Fibroblast of the aortic adventitia (primary cell): ENCODE measurements at places on chromosomes 11 and 22. TPM values are rescaled to one million over a fixed set of nuclear protein-coding genes. Genes with fewer than 3 reads are reported as not detected.
A peak's percentile ranks its signal among the peaks of the same experiment; 100 is the strongest.

GRCh38 chr22:23847991-23848864 is 9.4 kb upstream of the DERL3 start:
- no peak for DNase-seq

C11orf16 gene
- not detected in 2 replicates for total RNA-seq

GRCh38 chr11:73852049-73852448 is 24.6 kb downstream of the COA4 start:
- DNase-seq: no peak

- no peak for DNase-seq
Measured at GRCh38 chr11:117929916-117930570, 841 bp upstream of the TMPRSS13 start.

BIRC3 gene
- 0.16 and 2.4 TPM in 2 replicates for total RNA-seq

DNA sequence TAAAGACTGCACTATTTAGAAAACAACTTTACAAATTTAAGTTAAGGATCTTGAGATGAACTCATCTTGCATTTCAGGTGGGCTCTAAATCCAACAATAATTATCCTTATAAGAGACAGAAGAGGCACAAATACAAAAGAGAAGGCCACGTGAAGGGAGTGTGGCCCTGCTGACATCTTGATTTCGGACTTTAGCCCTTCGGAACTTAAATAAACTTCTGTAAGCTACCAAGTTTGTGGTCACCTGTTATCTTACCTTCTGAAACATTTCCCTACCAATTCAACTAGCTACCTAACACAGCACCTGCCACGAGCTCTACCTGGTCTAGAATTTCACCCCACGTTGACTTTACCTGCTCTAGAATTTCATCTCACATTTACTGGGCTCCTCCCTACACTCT is 42.9 kb upstream of the ARHGAP32 start:
- DNase-seq: no peak

GRCh38 chr22:20972933-20973577 is 6.0 kb downstream of the AIFM3 start:
- DNase-seq: no peak

GRCh38 chr11:22244986-22245592 is 52.2 kb downstream of the ANO5 start:
- DNase-seq: peak; percentile 47

- DNase-seq: no peak
Measured at GRCh38 chr22:47210112-47210657, 447.7 kb downstream of the TBC1D22A start.

DNA sequence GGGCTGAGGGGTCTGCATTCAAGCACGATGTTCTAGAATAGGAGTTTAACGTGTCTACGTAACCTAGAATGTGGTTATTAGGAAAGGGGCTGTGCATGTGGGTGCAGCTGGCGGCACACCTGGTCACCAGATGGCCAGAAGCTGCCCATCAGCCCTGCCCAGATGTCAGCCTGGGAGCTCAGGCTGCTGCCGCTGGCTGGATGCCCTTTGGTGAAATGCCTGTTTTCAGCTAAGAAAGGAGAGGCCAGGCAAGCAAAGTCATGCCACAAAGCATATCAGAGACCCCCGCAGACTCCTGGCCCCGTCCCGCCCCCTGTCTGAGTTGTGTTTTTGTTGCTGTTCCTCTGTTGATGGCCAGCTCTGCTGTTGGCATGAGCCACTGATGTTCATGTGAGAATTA is 11.3 kb upstream of the ADORA2A start:
- no peak for DNase-seq

DNA sequence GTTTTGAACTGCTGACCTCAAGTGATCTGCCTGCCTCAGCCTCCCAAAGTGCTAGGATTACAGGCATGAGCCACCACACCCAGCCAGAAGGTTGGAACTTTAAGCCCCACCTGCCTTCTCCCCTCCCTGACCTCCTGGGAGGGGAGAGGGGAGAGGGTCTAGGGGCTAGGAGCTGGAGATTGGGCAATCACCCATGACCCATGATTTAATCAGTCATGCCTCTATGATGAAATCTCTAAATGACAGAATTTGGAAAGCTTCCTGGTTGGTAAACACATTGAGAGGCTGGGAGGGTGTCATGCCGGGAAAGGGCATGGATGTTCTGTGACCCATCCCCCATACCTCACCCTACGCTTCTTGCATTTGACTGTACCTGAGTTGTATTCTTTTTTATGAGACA is 17.1 kb upstream of the TFIP11 start:
- DNase-seq: no peak

BCO2 gene
- total RNA-seq: 1.5 and 4.0 TPM in 2 replicates

FADS2 gene
- total RNA-seq: 125 and 143 TPM in 2 replicates

TTC38 gene
- 13.3 and 26.8 TPM in 2 replicates for total RNA-seq

PRR14L gene
- total RNA-seq: 19.8 and 28.5 TPM in 2 replicates

DNA sequence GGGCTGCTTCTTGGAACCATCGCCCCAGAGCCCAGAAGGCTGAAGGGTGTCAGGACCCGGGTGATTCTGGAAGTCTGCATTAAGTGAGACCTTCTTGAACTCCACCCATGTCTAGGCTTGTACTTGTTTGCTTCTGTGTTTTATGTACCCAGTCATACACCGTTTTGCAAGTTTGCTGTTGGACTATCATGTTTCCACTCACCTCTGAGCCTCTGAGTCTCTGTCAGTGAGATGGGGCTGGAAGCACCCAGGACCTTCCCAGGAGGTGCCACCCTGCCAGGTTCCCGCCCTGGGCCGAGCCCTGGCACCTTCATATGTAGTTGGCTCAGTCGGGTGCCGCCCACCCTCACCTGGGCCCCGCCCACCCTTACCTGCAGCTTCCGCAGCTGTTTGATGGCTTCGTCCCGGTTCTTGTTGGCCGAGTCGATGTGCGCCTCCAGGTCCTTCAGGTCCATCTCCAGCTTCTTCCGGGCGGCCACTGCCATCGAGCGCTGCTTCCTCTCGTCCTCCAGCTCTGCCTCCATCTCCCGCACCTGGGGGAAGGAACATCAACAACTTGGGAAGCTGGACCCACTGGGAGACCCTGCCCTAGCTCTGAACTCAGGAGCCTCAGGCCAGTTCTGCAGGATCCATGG is 35.1 kb downstream of the APOL1 start:
- DNase-seq: no peak

DNA sequence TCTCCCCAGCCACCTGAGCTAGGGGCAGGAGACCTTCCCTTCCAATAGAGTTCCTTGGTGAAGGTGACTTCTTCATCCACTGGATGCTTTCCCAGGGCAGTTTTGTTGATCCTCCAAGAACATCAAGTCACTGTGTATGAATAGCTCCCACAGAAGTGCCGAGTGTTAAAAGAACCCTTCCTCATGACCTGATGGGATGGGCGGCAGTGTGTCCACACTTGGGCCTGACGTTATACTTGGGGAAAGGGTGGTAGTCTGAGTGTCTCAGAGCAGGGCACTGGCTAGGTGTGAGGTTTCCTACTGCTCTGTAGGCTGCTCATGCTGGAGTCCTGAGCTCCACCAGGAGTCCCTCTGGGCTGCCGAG is 7.6 kb upstream of the LYVE1 start:
- DNase-seq: no peak

- no peak for DNase-seq
Measured at GRCh38 chr22:28179392-28179791, 260.3 kb upstream of the PITPNB start.

PKNOX2 gene
- total RNA-seq: 2.0 and 8.6 TPM in 2 replicates

DNA sequence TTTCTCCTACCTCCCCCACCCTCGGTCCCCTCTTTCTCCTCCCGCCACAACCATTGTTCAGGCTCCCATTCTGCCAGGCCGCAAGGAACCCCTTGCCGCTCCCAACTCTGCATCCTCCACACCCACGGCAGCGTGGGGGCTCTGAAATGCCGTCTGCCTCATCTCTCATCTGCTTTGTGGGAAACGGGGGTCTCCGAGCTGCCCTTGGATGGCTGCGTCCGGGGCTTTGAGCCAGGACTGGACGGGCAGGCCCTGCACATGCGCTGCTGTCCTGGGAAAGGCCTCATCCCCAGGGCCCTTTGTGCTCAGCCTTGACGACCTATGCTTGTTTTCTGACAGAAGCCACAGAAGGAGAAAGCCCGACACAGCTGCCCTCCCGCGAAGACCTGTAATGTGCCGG is 8.5 kb downstream of the CRELD2 start:
- no peak for DNase-seq

TESMIN gene
- 1.2 TPM in 1 of 2 replicates, not detected in the other for total RNA-seq

RFPL2 gene
- total RNA-seq: not detected in 2 replicates

DNA sequence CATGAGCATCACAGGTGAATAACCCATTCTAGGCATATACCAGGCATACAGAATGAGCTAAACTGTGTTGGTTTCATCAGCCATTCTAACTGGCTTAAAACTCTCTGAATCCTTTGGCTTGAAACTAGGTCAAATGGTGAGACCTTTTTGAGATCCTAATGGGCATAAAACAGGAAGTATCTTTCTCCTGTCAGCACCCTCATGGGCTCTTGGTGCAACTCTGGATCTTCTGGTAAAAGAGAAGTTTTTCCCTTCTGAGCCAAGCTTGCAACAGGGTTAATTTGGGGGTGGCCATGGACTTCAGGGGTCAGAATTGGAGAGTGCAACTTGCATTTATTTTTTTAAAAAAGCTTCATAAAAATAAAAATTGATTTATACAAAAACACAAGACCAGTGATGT is 67.9 kb upstream of the GRAMD1B start:
- no peak for DNase-seq

GRCh38 chr22:37484480-37485394 is 1.4 kb downstream of the MFNG start:
- no peak for DNase-seq

DNA sequence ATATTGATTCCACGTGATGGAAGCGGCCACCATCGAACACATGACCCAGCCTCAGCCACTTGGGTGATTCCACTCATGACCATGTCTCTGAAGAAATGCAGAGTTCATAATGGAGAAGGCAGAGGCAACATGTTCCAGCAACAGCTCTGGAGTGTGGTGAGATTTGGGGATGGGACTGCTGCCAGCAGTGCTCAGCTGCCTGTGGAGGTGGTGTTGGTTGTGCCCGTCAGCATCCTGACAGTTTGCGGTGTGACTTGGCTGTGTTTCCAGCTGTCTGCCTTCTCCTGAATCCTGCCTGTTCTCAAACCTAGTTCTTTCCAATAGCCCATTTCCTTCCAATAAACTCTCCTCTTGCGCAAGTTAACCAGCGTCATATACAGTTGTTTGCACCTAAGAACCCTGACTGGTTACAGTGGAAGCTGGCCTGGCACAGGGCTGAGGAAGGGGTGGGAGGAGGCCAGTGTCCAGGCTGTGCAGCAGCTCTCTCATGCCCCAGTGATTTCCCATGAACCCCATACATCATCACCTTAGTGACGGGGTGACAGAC is 22.0 kb upstream of the OR8B8 start:
- DNase-seq: no peak

DNA sequence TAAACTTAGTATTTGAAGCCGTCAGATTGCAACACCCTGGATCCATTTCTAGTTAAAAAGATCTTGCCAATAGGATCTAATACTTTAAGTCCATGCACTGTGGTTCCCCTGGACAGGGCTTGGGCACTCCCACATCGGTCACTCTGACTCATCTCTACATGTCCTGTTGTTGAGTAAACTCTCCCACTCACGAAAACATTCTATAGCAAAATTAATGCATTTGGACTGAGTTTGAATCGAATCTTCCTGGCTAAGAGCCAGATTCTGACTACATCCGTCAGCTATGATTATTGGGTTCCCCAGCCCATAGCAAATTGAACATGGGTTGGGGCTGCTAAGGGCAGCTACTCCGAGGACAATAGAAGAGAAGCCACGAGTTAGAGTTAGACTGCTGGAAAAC is 182.1 kb upstream of the SORL1-AS1 start:
- peak; percentile 93 for DNase-seq

DNA sequence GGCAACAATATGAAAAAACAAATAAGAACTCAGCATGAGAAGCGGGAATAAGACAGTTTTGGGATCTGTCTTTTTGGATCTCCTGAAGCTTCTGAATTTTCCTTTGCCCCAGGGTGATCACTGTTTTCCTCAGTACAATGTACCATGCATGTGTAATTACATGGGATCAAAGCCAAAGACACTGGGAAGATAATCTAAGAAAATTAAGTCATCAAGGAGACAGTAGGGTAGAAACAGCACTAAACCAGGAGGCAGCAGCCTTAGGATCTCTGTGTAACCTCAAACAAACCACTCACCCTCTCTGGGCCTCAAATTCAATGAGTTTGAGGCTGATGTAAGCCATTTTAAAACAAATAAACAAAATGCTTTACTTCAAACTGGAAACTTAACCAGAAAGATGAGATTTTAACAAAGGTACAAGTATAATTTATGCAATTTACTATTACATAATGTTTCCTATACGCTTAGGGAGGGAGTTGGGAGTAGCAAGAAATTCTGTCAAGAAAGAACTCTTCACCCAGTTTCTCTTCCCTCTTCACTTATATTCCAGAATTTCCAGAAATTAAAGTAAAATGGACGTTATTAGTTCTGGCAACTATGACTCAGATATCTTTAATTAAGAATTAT is 77.0 kb downstream of the RAB30 start:
- peak; percentile 10 for DNase-seq

DNA sequence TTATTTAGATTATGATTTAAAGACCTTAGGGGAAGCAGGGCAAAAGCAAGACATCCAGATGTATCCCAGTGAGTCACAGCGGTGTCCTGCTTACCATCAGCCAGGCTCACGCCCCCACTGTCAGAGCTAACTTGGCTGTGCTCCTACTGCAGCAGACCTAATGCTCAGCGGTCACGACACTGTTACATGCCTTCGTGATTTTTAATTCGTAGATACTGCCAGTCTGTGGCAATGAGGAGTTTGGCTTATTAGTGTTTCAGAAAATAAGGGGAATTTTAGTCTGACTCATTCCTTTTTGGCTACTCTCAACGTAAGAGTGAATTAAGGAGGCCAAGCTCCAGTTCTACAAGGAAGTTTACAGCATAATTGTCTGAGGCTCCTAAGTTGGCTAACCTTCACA is 22.7 kb downstream of the EFCAB6 start:
- peak; percentile 99 for DNase-seq
